NCI-H1436 (cell line): ENCODE measurements at places on chromosomes 7 and 10.

DNA sequence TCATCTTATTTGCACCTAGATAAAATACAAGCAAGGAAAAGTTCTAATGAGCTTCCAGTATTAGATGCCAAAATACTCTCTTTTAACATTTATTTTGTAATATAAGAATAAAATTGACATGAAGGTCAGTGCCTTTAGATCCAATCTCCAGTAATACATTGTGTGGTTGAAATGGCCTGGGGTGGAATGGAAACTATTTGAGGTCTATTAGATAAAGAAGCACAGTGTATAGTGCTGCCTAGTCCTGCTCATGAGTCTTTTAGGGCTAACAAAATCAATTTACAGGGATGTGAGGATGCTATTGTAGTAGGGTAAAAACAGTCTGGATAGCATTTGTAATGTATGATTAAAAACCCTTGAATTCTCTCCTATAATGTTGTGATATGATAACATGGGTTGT is 84.5 kb upstream of the ETV1 start:
- DNase-seq, result no peak

DNA sequence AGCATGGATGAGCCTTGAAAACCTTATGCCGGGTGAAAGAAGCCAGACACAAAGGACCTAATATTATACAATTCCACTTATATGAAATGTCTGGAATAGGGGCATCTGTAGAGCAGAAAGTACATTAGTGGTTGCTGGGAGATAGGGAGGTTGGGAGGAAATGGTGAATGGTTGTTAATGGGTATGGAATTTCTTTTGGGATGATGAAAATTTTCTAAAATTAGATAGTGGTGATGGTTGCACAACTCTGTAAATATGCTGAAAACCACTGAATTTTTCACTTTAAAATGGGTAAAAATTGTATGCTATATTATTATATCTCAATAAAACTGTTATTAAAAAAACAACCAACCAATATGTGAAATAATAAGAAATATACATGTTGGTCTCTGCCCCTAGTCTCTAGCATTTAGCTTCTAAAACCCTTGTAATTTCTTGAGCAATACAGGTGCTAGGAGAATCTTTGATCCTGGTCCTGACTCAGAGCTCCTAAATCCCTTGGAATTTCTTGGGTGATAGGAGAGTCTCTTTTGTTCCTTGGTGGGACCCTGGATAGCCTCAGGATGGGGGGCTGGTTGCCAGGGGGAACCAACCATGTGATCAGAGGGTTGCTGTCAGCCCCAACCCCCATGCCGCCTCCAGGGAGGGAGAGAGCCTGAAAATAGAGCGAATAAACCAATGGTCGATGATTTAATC is 64.0 kb downstream of the TACR2 start:
- no peak for DNase-seq

GRCh38 chr10:8048281-8049008 is 6.0 kb upstream of the GATA3 start:
- no peak for DNase-seq

DNA sequence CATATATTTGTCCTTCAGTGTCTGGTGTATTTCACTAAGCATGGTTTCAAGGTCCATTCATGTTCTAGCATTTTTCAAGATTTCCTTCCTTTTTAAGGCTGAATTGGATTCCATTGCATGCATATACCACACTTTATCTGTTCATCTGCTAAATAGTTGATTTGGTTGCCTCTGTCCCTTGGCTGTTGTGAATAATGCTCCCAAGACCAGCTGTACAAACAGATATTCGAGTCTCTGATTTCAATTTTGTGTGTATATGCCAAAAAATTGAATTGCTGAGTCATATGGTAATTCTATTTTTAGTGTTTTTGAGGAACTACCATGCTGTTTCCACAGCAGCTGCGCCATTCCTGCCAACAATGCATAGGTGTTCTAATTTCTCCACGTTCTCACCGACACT is 216.4 kb downstream of the NRG3 start:
- no peak for DNase-seq

- no peak for DNase-seq
These were observed 40.1 kb downstream of the PFKP start for GRCh38 chr10:3107426-3107961.

DNA sequence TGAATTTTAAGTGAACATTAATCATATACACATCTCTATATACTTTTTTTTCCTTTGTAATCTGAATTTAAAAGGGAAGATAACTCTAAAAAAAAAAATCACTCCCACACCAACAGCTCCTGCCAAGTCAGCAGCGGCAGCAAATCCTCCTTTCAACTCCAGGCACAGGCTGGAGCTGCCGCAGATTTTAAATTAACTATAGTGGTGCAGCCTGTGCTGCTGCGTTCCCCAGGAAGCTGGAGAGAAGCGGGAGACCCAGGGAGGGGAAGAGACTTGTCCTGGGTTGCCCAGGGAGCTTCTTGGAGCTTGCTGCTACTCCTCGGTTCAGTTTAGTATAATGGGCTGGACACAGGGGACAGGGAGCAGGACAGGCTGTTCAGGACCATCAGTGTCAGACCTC is 32.6 kb upstream of the HSPB1 start:
- no peak for DNase-seq
